ENCODE measurements at places on chromosomes 4 and X.

- no peak for DNase-seq
Observed at GRCh38 chrX:50372966-50373365, 97.7 kb downstream of the DGKK start.

DNA sequence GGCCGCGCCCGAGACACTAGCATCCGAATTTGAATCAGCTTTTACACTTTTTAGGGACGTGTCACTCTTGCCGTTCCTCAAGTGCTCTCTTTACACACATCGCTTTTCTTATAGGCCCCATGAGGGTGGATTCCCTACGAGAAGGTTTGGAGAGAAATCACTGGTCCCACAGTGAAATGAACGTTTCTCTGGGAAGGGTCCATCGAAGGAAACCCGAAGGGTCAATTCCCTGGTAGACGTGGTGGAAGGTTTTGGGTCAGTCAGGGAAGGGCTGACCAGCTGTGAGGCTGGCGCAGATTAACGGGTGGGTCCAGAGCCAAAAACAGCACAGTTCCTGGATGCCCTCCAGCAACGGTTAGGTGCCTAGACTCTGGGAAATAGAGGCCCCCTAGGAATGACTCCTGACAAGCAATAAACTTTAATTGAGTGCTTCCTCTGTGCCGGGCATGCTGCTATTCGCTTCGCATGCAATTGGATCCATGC is 35.9 kb downstream of the ETDC start:
- DNase-seq: peak; percentile 26

- no peak for DNase-seq
Observed at GRCh38 chr4:156832886-156833285, 138.7 kb downstream of the PDGFC start.

DNA sequence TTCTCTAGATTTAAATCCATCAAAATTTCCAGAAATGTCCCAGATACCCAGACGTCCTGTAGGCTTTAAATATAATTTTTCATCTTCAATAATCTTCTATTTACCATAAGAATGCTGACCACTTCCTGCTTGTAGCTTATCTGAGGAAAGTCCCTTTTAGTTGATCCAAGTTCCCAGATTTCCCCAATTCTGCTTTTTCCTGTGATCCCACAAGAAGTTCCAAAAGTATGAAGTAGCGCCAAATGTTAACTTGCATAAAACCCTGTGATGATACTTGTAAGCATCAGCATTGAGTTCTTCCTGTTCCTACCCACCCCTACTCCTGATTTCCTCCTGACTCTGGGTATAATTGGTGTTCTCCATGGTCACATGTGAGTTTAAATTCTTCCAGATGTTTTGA is 10.6 kb upstream of the TLR8 start:
- DNase-seq: no peak

- DNase-seq: no peak
Observed at GRCh38 chr4:138910914-138911336, 104.7 kb upstream of the NOCT start.

DNA sequence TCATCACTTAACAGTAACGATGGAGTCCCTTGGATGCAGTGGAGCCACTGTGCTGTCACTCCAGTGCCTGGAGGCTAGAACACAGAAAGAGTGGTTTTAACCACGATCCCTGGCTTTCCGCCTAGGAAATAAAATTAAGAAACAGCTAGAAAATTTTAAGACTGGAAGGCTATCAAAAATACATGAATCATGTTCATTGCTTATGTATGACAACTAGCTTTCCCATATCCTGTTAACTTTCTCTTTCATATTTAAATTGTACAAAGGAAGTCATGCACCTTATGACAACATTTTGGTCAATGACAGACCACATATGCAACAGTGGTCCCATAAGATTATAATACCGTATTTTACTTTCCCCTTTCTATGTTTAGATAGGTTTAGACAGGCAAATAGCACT is 115.1 kb downstream of the GALNTL6 start:
- DNase-seq: no peak

GRCh38 chr4:137467537-137467936 is 64.8 kb downstream of the PCDH18 start:
- no peak for DNase-seq

DNA sequence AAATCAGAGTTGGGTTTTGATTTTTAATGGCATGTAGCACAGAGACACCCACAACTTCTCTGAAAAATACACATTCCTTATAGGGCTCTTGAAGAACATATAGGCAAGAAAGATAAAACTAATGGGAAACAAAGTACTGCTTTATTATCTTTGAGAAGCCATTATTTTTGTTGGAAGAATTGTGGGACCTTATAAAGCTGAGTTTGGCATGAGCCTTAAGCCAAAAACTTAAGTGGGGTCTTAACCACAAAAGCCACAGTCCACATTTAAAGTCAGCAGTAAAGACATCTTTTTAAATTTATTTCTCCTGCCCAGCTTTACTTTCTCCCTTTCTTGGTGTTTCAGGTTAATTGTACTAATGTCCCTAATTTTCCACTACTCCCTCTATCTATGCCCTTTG is 1297.3 kb downstream of the C4orf33 start:
- DNase-seq: no peak

Data from LoVo (cell line).